ENCODE measurements at places on chromosomes 6 and 20. TPM values are rescaled to one million over a fixed set of nuclear protein-coding genes. Genes with fewer than 3 reads are reported as not detected.

DNA sequence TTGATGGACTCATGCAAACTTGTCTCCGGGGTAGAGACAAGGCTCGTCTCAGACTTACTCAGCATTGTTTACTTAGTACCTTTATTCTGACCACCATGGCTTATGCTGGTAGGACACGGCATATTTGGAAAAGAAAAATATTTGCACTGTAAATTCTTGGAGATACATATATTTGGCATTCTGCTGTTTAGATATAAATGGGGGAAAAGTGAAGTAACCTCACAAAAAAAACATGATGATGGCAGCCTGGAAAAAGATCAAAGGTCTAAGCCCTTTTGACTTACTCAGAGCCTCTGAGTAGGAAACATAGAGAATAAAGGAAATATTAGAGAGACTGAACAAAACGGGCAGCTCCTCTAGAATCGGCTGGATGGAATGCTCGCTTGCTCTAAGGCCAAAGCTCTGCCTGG is 32.5 kb downstream of the PDE10A start:
- H3K27me3 ChIP-seq, result no peaks in the 10 kb centered on the region
- H3K27ac ChIP-seq, result no peak overlapping the region
- DNase-seq, result no peak
- H3K4me1 ChIP-seq, result peaks cover 5% of the 10 kb centered on the region

GRCh38 chr6:42729731-42730130 is 7.3 kb upstream of the PRPH2 start:
- H3K27me3 ChIP-seq, result no peaks in the 10 kb centered on the region
- no peak overlapping the region for H3K4me3 ChIP-seq
- H3K4me1 ChIP-seq, result no peaks in the 10 kb centered on the region

- H3K4me3 ChIP-seq, result peak overlapping the region; percentile 64
- peaks cover 75% of the 10 kb centered on the region for H3K27me3 ChIP-seq
- peaks cover 45% of the 10 kb centered on the region for H3K4me1 ChIP-seq
- DNase-seq, result peak; percentile 70
- no peak overlapping the region for H3K27ac ChIP-seq
Observed at GRCh38 chr6:41546866-41547798, 951 bp downstream of the FOXP4 start.

- H3K4me3 ChIP-seq, result no peak overlapping the region
- no peaks in the 10 kb centered on the region for H3K4me1 ChIP-seq
Observed at GRCh38 chr6:39881851-39882530, 52.3 kb downstream of the MOCS1 start.

Gene TDP2
- total RNA-seq, result 51.6 TPM

DNA sequence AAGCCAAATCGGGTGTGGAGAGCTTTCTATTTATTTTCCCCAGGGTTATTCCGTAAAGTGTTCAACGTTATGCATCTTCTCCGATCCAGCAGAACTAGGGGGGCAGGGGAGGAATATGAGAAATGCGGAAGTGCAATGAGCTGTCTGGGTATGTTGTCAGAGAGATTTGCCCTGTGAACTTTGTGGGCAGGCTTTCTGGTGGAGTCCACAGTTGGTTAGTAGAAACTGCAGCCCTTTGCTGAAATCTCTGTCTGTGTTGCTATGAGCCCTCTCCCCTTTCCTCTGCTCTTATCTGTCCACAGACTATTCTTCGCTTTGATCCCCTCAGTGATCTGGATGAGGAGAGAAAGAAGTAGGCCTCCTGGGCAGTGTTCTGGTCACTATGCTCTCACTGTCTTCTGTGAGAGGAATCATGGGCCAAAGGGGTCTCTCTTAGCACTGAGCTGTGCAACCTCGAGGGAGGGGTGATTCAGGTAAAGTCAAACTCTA is 158.9 kb upstream of the FUT9 start:
- no peaks in the 10 kb centered on the region for H3K27me3 ChIP-seq
- H3K4me3 ChIP-seq, result no peak overlapping the region
- H3K36me3 ChIP-seq, result no peaks in the 10 kb centered on the region

DNA sequence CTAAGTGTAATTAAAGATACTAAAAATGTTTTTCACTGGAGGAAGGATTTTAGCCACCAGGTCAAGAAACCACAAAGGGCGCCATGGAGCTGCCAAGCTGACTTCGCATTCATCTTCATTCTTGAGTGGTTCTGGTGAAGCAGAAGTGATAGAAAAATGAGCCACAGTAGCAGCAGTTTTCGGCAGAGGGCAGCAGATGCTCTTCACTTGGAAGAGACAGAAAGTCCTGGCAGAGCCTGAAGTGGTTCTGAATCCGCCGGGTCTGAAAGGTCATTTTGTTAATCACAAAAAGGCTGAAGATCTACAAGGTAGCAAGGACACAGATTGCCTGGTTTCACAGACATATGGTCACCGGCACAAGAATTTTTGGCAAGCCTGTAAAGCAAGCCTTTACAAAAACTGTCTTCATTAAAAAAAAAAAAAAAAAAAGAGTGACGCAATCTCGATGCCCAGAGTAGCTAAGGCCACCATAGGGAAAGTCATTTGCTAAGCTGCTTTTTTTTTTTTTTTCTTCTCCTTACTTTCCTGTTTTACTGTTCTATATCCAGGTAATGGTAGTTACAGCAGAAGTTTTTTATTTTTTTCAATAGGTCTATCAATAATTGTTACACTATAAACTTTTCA is 345.1 kb upstream of the AGPAT4 start:
- no peaks in the 10 kb centered on the region for H3K36me3 ChIP-seq
- DNase-seq, result peak; percentile 31
- no peak overlapping the region for H3K27ac ChIP-seq
- H3K4me3 ChIP-seq, result no peak overlapping the region
